ENCODE measurements at places on chromosomes 3 and 15.

GRCh38 chr3:196936288-196936687 lies 6.0 kb downstream of the NCBP2 start:
- no peak for DNase-seq

DNA sequence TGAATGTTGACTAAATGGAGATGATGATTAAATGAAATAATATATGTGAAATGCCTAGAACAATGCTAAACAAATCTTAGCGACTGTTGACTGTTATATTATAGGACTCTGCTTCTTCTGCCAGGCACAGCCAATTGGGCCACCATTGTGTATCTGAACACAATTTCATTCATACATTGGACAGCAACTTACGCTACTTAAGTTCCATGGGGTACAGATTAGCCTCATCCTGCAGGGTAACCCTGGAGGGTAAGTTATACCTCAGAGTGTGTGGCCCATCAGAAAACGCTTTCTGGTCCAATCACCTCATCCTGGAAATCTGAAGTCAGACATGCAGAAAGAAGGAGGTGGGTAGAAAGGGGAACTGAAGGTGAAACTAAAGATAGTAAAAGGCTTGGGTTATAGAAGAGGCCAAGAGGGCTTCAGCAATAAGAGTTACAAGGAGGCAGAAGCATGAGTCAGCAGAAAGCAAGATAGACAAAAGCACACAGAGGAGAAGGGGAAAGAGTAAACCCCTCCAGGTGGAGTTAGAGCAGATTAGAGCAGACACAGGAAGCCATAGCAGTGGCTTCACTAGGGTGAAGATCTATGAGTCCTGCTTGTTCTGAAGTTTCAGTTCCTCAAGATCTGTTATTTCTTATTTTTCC lies 119.3 kb upstream of the SLC24A5 start:
- DNase-seq, result no peak

- DNase-seq, result no peak
Measured at GRCh38 chr3:154598166-154598565, 168.2 kb upstream of the GPR149 start.

DNA sequence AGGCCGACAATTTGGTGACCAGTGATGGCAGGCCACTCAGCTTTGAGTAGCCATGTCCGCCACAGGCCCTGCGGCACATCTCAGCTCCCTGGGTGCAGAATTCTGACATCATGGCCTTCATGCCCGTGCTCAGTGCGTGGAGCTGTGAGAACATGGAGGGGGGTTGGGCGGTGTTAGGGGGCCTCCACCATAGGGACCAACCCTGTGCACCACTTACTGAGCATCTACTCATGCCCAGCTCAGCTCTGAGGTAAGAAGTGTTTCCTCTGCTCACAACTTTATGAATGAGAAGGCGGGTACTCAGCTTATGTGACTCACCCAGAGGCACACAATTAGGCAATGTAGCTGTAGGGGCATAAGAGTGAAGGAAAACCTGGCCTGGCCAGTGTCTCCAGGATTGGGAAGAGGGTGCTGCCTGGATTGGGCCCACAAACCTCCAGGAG lies 10.5 kb downstream of the ACOX2 start:
- no peak for DNase-seq

- DNase-seq, result no peak
Measured at GRCh38 chr3:164459521-164460151, 618.7 kb downstream of the SI start.

DNA sequence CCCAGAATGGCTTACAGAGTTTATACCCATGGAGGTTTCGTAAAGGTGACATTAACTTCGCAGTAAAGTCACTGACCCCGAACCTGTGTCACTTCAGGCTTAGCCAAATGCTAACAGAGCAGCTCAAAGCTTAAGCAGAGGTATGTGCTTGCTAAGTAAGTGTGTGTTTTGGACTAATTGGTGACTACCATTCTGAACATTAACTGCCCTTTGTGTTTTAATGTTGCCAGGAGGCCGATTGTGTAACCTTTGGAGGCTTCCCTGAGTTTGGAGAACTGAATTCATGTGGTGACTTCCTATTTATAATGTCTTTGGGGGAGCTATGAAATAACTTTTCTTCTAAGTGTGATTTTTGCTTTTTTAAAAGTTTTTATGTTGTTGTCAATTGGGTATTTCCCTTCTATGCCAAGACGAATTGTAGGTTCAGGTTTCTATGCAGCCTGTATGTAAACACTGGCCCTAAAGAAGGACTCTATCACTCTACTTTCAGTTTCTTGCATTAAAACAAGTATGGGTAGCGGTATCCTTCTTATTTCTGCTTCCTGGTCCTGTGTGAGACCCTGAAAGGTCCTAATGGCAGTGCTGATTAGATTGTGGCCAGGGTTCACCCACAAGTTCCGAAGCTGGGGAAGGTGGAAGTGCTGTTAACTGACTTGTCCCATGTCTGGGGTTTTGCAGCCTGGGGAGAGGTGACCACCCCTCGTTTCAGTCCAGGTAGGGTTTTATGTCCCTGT lies 86.3 kb downstream of the IGF1R start:
- DNase-seq, result no peak

DNA sequence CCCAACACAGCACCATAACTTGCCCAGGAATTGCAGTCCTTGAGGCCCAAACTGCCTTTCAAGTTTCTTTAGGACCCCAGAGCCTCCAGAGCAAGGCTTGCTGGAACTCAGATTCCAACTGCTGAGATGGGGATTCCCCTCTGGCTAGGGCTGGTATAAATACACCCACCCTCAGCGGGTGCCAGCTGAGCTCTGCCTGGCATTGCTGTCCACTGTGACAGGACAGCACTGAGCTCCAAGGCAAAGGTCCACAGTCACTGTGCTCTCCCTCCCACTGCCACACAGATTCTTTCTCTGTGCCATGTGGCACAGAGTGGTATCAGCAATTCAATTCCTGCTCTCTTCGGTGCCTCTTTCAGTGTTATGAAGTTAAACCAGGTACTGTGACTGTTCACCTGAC lies 304.2 kb upstream of the LMCD1 start:
- DNase-seq, result no peak

DNA sequence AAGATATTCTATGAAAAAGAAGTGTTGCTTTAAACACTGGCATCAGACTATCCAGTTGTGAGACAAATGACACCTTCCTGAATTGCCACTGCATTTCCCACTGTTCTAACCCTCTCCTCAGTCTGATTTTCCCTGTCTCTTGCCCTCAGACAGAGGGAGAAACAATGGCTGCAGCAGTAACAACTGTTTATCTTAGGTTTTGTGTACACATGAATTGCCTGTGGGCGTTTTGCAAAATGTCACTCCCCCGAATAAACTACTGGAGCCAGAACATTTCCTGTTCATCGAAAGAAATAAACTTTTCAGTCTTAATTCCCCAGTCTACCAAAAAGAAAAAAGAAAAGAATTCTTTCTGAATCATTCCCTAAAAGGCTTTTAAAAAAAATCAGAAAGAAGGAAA lies 155.1 kb downstream of the MAGI1 start:
- DNase-seq, result no peak

DNA sequence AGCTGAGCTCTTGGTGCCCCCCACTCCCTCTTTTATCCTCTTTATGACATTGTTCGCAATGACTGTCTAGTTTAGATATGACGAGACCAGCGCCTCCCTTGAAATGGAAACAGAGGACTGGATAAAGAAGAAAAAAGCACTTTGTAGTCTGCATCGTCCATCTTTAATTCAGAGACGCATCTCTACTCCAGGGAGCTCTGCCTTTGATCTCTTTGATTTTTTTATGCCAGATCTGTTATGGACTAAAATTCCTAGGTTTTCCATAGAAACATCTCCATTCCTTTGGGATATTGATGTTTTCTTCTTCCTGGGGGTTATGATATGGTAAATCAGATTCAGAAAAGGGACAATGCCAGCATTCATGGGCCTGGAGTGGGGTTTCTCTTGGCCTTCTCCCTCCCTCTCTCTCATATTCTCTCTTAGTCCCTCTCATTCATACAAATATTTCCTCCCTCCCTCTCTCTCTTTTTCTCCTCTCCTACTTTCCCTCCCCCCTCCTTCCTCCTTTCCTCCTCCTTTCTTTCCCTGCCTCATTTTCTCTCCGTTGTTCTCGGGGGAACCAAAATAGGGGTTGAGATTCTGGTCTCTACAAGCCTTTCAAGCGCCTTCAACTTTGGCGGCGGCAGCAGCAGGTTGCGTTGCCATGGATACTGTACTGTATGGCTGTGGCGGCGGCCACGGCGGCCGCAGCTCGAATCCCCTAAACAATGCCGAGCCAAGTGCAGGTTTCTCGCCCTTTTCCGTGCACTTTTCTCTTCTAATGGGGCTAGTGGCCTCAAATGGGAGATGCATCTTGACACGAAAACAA lies 45.5 kb downstream of the ZIC4 start:
- no peak for DNase-seq

DNA sequence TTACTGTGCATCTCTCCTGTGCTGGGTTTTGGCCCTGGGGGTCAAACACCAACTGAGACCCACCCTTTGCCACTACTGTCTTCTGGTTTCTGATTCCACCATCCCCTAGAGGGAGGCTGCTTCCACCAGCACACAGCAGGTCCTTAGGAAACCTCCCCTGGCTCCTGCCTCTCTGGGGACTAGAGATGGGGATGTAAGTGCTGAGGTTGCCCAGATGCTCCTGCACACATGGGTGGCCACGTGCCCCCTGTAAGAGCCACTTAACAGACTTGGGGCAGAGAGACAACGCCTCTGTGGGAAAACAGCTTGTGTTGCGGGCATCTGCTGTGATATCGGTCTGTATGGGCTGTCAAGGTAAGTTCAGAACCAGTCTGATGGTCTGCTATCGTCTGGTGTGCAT lies 83.4 kb downstream of the ATP2B2 start:
- DNase-seq, result no peak

GRCh38 chr3:46859001-46859710 lies 4.1 kb downstream of the MYL3 start:
- no peak for DNase-seq

GRCh38 chr15:72740219-72740618 lies 43.3 kb downstream of the ADPGK start:
- DNase-seq, result no peak

GRCh38 chr15:89330881-89331595 lies 3.6 kb downstream of the POLG start:
- no peak for DNase-seq

- no peak for DNase-seq
Measured at GRCh38 chr3:12458901-12459300, 25.4 kb upstream of the TSEN2 start.

GRCh38 chr3:194985031-194985578 lies 285.9 kb downstream of the XXYLT1 start:
- no peak for DNase-seq

DNA sequence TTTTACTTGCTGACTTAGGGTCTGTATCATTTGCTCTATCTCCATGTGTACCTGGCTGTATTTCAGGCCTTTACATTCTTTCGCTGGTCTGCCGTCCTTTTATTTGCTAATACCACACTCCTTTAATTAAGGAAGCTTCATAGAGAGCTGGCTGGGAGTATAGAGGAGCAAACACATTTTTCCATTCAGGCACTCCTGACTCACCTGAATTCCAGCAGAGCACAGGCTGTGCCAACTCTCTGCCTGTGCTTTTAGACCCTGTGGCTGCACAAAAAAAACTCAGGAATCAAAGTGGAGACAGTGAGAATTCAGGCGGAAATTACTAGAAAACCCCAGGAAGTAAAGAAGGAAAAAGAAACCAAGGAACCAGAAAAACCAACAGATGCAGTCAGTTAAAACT lies 29.0 kb upstream of the ATP10A start:
- DNase-seq, result no peak

- DNase-seq, result no peak
Measured at GRCh38 chr3:126714276-126714900, 10.3 kb downstream of the CHCHD6 start.

- no peak for DNase-seq
Measured at GRCh38 chr3:124885466-124886167, 1.5 kb downstream of the ITGB5 start.

GRCh38 chr15:80436511-80437307 lies 32.5 kb downstream of the ARNT2 start:
- DNase-seq, result no peak

GRCh38 chr3:32138545-32139104 lies 32.2 kb downstream of the GPD1L start:
- no peak for DNase-seq

- no peak for DNase-seq
Measured at GRCh38 chr3:61725851-61726333, 164.5 kb downstream of the PTPRG start.

- DNase-seq, result no peak
Measured at GRCh38 chr15:57340682-57341259, 35.5 kb upstream of the CGNL1 start.

- DNase-seq, result no peak
Measured at GRCh38 chr3:15300323-15301078, 31.9 kb downstream of the SH3BP5 start.

GRCh38 chr3:113104357-113105092 lies 106.8 kb upstream of the BOC start:
- DNase-seq, result no peak
